ENCODE measurements at places on chromosomes 4 and X.

DNA sequence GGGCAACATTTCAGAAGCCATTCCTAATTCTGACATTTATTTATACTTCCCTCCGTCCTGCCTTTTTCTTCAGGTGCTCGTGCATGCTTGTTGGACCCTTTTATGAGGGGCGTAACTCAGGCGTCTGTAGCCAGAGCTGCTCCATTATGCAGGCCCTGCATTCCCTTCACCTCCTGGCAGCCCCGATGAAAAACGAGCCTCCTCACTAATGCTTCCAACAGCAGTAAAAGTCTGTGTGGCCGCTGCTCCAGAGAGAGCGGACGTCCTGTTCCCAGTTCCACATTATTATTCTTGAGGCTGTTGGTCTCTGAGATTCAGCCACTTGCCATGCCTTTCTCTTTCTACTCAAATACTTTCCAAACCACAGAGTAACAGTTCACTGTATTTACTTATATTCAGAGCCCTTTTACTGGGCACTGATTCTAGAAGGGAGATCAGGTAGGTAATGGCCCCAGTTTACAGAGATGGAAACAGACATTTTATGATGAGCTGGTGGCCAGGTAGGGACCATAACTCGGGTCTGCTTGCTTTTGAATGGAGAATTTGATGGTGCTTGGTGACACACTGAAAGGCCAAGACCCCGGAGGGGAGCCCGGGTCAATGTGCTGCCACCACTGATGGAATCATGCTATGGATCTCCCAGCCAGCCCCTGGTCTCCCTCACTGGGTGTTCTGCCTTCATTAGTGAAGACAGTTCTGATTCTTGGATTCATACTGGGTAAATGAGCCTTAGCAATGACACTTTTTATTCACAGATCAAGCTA, 101.0 kb downstream of the GATB start:
- no peak for DNase-seq

GRCh38 chr4:185119927-185120630, 23.0 kb upstream of the SLC25A4 start:
- no peak for DNase-seq

DNA sequence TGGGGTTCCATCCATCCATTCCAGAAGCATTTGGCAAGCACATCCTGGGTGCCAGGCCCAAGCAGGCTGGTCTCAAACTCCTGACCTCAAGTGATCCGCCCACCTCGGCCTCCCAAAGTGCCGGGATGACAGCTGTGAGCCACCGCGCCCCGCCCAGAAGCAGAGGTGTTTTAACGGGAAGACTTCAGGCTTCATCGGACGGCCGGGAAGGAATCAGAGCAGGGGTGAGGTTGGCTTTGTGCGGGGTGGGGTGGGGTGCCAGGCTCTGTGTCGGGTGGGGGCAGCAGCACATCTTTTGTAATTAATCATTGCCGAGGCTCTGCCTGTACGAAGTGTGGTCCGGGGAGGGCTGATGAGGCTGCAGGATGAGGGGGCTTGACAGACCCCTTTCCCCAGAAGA, 5.1 kb upstream of the SLC25A6 start:
- no peak for DNase-seq

DNA sequence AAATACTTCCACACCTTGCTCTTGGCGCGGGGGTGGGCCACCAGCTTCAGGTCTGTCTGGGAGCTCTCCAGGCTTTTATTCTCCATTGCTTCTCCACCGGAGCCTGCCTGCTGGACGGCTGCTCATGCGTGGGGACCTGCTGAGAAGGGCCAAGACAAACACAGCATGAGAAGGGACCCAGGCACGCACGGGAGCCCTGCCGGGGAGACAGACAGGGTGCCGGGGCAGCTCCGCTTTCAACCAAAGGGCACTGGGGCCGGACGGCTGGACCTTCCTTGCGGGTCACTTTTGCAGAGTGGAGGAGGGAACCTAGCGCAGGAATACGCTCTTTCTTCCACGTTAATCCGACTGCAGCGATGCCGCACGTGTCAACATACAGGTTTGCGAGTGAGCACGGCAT, 10.1 kb downstream of the DHRSX start:
- DNase-seq = no peak

GRCh38 chr4:125352521-125352920, 37.8 kb downstream of the FAT4 start:
- DNase-seq = no peak

GRCh38 chr4:80566203-80566872, 230.8 kb downstream of the CFAP299 start:
- DNase-seq = no peak

DNA sequence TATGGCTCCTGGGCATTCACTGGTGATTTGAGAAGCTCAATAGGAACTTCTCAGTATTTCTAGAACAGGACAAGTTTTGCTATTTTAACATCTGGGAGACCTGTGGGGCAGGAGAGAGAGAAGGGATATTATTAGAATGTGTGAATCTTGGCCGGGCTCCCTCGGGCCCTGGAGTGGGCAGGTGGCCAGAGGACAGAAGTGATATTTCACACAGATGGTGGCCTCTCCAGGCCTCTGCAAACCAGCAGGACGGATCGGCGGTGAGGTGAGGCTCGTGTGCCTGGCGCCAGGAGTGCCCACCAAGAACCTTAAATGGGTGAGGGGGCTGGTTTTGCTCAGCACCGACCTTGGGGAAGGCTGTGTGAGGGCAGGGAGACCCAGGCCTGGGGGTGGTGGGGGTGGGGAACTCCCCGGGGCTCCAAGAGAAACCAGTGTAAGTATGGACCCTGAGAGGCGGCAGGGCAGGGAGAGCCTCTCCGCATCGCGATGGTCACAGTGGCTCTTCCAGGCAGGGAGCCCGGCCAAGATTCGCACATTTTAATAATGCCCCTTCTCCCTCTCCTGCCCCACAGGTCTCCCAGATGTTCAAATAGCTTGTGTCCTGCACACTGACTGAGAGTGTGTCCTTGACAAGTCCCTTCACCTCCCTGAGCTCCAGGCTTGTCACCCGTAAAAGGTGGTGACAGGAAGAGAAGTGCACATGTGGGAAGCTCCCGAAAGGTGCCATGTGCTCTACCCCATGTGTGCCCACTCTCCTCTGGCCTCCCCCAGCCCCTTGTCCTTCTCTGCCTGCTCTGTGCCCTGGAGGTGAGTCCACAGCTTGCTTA, 64.9 kb downstream of the SORCS2 start:
- no peak for DNase-seq

DNA sequence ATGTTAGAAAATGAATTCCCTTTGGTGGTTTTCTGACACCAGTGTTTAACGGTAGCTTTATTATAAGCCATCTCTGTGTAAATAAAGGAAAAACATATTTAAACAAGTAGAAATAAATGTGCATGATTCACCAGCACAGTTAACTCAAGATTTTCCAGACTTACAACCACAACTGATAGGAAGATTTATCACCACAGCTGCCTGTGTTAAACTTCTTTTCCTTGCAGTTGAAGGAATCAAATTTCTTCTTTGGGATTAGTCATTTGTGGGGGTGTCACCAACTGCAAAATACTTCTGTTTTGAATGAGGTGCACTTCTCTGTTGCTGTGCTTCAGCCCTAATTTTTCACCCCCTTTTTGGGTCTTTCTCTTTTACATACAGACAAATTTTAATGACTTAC, 128.1 kb upstream of the STK26 start:
- DNase-seq = no peak

DNA sequence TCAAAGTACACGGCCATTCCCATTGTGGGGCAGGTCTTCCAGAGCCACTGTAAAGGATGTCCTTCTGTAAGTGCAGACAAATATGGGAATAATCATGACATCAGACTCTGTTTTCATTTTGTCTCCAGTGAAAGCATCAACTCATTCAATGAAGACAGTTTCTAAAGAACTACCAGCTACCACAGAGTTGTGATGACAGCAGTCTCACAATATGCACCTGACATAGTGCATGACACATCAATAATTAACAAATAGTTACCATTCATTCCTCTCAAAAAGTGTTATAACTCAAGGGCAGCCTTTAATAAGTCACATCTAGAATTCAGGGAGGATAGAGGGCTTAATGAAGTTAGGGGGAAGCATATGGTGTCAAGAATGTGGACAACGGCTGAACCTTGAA, 20.2 kb downstream of the MTTP start:
- DNase-seq = no peak

DNA sequence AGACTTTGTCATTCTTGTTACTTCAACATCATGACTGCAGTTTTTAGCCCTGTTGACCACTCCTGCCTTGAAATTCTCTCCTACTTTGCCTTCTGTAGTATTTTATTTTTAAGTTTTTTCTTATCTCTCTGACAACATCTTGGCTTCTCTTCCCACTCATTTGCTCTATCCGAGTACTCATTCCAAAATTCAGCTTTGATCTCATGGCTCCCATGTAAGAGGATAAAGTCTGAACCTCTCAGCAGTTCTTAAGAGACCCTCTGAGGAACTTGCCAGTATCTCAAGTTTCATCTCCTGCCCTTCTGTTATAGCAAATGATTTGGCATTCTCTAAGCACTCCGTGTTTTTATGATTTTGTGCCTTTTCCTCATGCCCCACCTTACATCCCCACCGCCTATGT, 67.7 kb downstream of the GALNT7 start:
- no peak for DNase-seq

DNA sequence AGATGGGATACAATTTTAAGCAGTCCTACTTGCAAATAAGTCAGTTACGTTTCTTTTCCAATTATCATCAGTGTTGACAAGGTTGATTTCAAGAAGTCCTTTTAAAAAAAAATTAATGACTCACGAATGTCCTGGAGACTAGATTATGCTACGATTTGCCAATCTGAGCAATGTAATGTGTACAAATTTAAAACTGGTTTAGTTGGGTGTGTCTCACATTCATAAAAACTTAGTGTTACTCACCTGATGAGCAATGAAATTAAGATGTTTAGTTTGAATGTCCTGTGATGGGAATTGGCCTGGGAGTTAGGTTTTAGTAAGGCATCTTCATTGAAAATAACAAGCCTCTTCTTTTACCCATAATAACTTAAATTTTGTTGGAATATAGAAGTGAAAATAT, 136.7 kb upstream of the POF1B start:
- DNase-seq = no peak

GRCh38 chrX:115892787-115893671, 277.5 kb upstream of the AGTR2 start:
- DNase-seq = no peak

GRCh38 chr4:109990261-109991257, 77.9 kb downstream of the EGF start:
- DNase-seq = no peak

DNA sequence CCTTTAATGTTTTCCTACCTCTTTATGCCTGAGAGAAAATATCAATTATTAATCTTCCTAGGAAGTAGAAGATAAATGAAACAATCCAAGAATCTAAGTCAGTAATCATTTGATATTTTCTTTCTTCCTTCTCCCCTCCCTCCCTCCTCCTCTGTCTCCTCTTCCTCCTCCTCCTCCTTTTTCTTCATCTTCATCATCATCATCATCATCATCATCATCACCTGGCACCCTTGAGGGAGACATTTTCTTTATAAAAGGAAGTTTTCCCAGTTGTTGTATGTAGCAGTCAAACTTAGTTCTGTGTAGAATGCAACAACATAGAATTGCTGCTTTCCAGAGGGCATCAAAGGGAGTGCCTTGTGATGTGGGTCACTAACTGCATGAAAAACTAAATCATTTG, 100.1 kb downstream of the SLC10A6 start:
- no peak for DNase-seq

DNA sequence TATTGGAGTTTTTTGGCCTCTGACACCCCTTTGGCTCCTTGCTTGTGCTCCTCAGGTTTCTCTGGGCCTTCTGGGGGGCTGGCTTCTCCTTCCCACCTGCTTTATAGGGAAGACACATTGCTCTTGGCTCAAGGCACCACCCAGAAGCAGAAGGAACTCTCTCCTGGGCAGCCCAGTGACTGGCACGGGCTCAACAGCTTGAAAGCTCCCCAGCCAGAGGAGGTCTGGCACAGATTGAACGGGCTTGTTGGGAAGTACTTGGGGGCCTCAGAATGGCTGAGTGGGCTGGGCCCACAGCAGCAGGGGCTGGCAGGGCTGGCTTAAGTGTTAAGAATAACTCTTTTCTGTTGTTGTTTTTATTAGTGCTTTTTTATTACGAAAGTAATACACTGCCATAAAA, 11.2 kb upstream of the ZNF185 start:
- no peak for DNase-seq

DNA sequence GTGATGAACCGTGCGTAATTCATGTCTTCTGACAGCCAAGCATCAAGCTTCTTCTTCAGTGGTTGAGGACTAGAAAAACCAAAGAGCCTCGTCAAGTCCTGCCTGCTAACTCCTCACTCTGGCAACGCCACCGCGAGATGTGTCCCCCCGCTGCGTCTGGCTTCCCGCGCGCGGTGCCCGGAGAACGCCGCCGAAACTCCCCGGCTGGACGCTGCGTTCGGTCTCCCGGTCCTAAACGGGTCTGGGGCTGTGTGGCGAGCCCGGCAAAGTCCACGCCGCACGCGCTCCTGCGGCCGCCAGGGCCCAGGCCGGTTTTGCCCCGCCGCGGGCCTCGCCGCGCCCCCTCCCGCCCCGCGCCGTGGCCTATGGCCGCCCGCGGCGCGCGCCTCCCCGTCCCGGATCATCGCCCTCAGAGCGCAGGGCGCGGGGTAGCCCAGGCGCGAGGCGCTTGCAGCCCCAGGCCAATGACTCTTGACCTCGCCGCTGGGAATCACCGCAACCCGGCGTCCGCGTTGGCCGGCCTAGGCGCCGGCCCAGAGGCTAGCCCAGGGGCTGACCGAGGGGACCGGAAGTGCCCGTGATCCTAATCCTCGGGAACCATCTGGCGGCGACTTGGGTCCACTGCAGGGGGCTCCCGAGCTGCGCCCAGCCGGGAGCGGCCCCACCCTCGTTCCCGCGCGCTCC, at the start of gene AADAT:
AADAT (minus strand) TSS at position 289 of the 684 bp plus-strand sequence; CDS start at position 23, 266 bp downstream.
- no peak for DNase-seq

DNA sequence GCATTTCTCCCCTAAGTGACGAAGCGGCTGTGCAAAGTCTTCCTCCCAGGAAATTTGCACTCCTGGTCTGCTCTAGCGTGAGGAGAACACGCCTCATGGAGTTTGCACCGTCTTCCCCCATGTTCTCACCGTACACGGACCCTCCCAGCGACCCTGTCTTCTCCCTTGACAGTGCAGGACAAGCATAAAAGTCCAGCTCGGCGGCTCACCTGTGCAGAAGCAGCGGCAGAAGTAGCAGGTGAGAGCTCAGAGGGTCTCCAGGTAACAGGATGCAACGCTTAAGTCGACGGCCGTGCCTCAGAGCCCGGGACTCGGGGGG, 314 bp downstream of the P2RY8 start:
- no peak for DNase-seq

GRCh38 chrX:24934279-24934678, 81.5 kb downstream of the ARX start:
- no peak for DNase-seq

DNA sequence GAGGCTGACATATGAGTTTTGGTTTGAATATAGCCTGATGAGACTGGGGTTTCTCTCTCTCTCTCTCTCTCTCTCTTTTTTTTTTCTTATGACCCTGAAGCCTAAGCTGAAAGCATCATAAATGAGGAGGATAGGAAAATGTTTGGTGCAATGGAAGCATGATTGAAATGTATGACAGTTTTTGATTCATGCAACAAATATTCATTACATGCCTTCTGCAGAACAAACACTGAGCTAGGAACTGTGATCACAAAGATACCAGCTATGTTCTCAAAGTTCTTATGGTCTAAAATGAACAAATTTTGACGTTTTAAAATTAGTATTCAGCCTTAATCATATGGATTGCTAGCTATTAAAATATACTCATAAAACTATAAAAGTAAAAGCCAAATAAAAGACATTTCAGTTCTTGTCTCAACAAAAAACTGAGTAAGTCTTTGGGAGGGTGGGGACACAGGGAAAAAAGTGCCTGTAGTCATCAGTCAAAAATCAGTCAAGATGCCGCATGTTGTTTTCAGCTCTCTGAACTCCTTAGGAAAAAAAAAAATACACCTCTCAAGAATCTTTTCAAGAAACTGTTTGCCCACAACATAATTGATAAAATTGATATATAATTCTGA, 57.2 kb downstream of the NKX6-1 start:
- no peak for DNase-seq

All from activated naive CD4-positive, alpha-beta T cell treated with Interleukin-2 at 50 U/mL for 16 hours (primary cell).